ENCODE measurements at places on chromosomes 12 and 14. TPM values are rescaled to one million over a fixed set of nuclear protein-coding genes. Genes with fewer than 3 reads are reported as not detected.

DNA sequence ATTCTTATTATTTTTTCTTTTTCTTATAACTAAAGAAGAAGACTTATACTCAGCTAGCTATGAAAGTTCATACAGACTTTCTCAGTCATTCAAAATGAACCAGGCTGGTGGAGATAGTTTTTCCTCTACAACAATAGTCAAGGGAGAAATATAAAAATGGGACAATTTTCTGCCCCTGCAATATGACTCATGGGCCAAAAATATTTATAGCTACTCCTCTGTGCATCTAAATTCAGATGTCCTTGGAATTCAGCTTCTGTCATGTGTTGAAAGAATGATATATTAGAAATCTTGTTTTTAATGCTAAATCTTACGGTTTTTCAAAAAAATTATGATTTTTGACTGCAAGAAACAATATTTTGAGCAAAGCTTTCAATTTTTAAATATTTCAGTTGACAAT lies 237.2 kb upstream of the SYT10 start:
- no peak for DNase-seq

DNA sequence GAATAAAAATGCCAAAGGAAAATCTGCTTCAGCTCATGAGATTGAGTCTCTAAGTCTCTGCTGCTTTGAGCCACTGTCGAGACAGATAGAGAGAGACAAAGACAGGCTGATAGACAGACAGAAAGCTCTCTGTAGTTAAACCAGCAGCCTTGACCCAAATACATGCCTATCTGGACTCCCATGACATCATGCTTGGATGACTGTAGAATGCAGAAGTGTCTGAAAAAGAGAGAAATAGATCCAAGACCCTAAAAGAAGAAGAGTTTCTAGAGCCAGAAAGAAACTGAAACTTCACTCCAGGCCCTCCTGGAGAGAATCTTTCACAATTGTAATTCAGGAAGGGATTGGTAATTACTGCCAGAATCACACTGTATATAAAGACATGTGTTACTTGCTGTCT lies 122.6 kb upstream of the PLXNC1 start:
- DNase-seq = no peak

DNA sequence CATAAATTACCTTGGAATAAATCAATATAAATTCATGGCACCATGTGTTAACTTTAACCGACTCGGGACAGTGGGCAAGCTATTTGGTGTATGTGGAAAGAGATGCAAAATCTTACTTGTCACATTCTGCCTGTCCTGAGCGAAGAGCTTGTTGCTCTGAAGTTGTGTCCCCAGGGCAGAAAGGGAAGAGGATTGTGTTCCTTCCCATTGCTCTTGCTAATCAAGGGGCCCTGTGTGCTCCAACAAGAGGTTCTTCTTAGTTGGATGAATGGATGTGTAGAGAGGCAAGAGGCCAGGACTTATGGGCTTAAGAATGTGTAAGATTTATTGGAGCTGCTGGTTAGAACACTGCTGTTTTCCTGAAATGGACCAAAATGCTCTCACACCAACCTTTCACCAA lies 36.5 kb upstream of the FRS2 start:
- DNase-seq = no peak

DNA sequence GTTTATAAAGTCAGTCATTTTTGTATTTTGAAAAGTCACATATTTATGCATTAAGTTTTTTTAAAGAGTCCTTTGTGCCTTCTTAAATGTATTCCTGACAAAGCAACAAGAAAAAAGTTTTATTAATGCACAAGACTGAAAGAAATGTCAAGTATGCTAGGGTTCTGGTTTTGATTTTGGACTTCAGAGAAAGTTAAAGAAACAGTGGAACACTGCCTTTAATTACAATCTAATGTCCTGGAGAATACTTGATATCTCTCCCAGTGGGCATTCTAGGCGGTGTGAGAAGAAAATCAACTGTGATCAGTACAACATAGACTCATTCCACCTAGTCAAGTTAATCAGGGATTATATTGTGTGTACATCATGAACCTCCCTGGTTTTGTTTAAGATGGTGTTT lies 49.9 kb downstream of the PRICKLE1 start:
- DNase-seq = no peak

GRCh38 chr14:77640756-77641533 lies 24.5 kb upstream of the SPTLC2 start:
- no peak for DNase-seq

The NPFF gene
- total RNA-seq = not detected

DNA sequence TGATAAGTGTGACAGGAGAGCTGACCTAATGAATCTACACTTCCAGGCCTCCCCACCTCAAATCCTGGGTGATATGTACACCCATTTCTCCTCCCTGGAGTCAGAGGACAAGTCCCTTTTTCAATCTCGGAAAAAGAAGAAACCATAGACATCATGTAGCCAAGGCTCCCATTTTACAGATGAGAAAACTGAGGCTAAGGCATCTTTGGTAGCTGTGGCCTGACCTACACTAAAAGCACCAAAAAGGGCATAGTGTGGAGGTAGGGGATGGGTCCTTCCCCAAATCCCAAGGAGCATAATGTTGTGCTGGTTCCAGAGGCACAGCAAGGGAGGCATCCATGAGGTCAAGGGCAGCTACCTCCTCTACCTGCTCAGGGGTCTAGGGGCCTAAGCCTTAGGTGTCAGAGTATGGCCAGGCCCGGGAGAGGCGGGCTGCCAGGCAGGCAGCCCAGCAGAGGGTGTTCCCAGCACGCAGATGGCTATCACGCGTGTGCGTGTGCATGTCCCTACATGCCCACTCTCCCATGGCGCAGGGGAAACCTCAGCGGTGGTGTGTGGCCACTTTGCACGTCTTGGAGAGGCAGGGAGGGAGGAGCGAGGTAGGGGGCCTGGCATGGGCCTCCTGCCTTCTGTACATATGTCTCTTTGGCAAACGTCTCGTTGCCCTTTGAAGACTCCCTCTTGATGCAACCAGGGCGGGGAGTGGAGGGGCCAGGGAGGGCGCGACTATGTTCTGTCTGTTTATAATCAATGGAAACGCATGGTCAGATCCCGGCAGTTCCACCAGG lies 2.5 kb downstream of the PGF start:
- no peak for DNase-seq

- DNase-seq = no peak
Measured at GRCh38 chr14:95503365-95504134, 12.9 kb downstream of the SYNE3 start.

GRCh38 chr12:43336962-43337555 lies 214.9 kb downstream of the ADAMTS20 start:
- no peak for DNase-seq

DNA sequence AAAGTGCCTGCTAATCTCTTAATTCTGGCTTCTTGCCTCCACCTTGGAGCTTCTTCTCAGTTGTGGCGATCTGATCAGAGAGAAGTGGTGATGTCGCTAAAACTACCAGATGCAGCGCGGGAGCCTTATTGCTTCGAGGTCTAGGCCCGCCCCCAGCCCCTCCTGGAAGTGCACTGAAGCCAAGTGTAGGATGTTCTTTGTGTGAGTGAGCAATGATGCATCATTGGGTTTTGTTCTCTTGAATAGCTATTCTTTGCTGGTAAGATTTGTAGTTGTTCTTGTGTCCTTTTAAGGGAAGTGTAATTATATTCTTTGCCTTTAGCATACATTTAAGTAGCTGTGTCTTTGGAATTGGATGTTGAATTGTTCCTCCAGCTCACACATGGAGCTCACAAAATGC lies 35.8 kb downstream of the MTHFD1 start:
- no peak for DNase-seq

Measured in sigmoid colon (tissue), 7 donors.